ENCODE measurements at places on chromosomes 2 and 18.

DNA sequence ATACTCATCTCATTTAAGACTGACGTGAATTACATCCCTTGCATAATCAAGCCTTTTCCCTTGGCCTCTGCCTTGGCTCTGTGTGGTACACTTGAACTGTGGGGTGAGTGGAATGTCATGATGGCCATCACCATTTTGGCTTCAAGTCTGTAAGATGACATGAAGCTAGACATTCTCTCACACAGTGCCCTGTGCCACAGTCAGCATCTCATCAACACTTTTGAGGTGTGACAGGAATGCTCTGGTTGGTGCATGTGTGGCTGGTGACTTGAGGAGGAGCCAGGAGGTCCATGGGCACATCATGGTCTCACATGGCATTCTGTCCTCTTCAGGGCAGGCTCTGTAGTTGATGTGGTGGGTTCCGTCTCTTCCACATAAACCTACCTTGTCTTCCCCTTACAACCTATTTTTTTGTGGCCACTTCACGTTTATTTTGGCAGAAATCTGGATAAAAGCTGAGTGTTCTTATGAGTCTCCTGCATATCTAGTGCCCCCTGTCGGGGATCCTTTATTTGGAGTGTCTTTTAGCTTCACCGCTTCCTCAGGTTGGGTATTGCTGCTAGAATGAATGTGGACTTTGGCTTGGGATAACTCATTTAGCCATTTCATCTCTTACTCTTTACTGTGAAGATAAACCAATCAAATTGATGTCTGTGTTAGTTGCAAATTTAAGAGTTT is 28.1 kb downstream of the MAP4K4 start:
- DNase-seq = no peak

DNA sequence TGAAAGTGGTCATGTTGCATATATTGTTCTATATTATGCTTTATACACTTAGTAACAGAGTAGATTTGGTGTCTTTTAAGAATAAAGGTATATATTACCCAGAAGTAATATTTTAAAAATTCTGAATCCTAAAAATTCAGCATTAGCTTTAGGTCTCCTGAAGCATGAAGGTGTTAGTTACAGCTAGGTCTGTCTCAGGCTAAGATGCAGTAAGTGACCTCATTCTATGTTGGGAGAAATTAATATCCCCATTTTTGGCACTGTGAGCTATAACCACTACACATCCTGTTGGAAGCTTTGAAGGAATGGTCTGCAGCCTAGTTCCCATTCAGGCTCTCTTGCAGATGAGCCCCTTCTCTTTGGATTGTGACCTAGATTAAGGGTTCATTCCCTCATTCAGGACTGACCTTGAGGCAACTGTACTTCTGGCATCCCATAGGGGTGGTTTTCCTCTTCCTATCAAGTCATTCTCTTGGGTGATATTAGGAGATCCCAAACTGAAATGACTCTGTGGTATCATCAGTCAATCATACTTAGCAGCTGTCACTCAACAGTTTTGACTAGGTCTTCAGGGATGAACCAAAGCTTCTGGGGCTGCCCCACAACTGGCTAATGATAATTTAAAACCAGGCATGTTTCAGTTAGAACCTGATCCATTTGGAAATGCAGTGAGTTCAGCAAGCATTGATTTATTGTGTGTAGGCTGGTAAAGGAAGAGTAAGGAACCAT is 117.7 kb downstream of the GPD2 start:
- DNase-seq = no peak

- no peak for DNase-seq
Measured at GRCh38 chr2:12555012-12555645, 161.6 kb upstream of the TRIB2 start.

- DNase-seq = no peak
Measured at GRCh38 chr2:239278941-239279365, 121.9 kb downstream of the HDAC4 start.

GRCh38 chr2:40760071-40760666 is 308.3 kb upstream of the SLC8A1 start:
- no peak for DNase-seq

- no peak for DNase-seq
Measured at GRCh38 chr2:208222351-208222750, 32.5 kb downstream of the IDH1 start.

GRCh38 chr2:232741294-232741693 is 35.1 kb downstream of the KCNJ13 start:
- DNase-seq = no peak

DNA sequence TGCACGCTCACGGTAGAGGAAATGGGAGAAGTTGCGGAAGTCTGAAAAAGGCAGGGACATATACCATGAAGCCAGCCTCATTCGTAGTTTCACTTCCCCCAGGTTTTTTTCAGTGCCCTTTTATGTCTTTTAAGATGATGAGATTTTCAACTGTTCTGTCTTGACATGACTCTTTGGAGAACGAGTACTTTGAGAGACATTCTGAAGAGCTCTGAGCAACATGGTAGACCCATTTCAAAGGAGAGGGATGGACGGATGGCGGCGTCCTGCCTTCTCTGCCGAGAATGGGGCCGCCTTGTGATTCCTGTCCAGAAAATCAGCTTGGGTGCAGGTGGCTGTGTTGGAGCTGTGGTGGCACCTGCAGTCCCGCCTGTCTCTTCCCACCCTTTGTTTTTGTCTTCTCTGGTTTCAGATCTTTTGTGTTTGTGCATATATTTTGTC is 41.7 kb downstream of the SH3BP4 start:
- no peak for DNase-seq

DNA sequence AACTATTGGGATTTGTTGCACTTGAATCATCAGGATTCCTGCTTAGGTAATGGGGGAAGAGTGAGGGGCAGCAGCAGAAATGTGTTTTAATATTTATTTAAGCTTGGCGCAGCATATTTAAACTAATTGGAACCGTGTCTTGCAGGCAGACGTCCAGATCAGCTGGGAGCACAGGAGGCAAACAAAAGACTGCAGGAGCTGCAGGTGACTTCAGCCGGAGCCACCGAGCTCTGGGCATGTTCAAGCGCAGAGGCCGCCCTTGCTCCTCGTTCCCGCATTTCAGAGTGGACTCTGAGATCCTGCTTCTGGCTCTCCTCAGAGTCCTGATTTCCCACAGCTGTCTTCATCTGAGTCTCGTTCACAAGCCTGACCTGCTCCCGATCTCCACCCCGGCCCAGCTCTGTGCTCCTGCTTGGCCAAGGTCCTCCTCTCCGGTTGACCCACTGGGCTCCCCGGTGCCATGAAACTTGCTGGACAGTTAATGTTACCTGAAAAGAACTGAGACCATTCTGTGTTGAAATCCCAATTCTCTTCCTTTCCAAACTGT is 475.5 kb downstream of the SOX11 start:
- DNase-seq = no peak

- DNase-seq = no peak
Measured at GRCh38 chr2:211045025-211045424, 488.6 kb downstream of the CPS1 start.

DNA sequence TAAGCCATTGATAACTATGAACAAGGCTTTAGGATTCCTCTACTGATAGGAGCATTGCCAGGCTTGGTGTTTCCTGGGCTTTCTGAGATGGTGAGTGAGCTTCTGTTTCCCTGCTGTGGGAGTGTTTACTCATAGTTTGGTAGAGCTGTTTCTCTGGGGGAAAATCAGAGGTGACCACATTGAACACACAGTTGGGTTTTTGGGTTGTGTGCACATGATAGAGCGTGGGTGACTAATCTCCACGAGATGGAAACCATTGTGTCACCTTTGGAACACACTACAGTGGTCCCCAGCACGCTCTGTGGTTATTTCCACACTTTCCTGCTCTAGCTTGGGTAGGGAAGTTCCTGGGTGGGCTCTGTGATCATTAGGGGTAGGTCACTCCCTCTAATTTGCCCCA is 5.4 kb downstream of the IL1R1 start:
- DNase-seq = no peak

GRCh38 chr2:46955764-46956163 is 40.2 kb upstream of the MCFD2 start:
- DNase-seq = no peak

- no peak for DNase-seq
Measured at GRCh38 chr2:188158337-188159100, 133.2 kb upstream of the GULP1 start.

- DNase-seq = no peak
Measured at GRCh38 chr2:47041063-47041462, 114.0 kb downstream of the STPG4 start.

DNA sequence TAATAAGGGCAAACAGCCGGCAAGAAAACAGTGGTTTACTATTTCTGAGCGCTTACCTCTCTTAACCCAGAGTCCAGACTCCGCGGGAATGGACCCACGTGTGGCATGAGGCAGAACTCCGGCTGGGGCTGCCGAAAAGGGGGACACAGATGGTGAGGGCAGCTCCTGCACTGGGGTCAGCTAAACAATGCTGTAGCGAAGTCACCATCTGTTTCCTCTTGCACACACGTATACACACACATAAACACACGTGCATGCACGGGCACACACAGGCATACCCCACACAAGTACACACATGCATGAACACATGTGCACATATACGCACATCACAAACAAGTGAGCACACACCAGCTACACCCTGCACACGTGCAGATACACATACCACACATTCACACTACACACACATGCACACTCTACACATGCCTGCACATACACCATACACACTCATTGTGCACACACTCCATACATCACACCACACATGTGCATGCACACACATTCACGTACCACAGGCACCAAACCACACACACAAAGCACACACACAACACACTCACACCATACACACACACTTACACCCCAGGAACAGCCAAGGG is 105.9 kb upstream of the ID2 start:
- DNase-seq = no peak

DNA sequence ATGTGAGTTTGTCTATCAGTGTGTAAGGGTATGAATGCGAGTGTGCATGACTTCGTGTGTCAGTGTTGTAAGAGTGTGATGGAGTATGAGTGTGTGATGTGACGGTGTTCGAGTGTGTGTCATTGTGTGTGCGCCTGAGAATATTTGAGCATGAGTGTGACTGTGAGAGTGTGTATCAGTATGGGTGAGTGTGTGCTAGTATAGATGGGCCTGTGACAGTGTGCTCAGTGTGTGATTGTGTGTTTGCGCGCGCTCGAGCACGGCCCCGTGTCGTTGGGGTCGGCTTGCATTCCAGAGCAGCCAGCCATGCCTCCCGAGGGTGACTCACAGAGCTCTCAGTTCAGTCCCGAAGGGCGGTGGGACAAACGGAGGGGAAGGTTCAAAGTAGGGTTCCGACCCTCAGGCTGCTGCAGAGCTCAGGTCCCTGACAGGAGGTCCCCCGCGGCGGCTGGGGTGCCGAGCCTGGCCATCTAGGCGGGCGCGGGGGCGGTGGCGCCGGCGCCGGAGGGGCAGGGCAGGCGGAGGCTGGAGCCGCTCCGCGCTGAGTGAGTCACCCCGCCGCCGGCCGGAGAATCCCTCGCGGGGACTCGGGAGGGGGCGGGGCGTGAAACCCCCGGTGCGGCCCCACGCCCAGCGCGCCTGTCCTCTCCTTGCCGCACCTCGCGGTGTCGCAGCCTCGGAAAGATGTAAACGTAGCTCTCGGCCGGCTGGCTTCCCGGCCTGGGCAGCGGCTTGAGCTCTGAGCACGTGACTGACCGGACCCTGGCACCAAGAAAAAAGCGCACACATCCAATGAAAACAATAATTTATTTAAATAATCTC is 3.8 kb downstream of the DLX2 start:
- DNase-seq = no peak

DNA sequence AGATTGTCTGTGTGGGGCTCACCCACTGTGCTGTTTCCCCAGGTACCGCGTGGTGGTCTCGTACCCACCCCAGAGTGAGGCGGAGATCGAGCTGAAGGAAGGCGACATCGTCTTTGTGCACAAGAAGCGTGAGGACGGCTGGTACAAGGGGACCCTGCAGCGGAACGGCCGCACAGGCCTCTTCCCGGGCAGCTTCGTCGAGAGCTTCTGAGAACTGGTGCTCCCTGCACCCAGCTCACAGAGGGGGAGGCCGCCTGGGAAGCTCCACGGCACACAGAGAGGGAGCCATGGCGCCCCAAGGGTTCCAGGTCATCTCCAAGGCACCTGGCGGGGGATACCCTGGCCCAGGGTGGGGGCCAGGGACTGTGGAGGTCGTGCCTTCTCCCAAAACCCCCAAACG is 112.3 kb downstream of the SEPTIN10 start:
- DNase-seq = no peak

DNA sequence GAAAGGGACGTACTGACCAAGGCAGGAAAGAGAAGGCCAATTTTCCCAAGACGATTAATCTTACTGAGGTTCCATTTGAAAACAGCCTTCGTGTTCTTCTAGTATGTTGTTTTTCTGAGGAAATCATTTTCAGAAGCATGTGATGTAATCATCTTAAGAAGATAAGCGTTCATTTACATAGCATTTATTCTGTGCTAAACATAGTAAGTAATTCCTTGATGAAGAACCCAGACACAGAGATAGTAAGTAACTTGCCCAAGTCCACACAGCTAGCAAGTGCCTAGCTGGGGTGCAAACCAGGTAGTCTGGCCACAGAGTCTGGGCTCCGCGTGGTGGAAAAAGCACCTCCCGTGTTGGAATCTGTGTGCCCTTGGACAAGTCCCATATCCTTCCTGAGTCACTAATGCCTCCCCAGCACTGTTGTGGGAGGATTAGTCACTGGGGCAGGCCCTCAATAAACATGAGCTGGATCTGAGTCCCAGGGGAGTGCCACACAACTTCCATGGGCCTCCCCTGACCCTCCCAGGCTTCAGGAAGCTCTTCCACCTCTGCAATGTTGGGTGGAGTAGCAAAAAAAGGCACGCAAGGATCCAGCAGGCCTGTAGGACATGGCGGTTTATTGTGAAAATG is 26.9 kb upstream of the ASAP2 start:
- no peak for DNase-seq

DNA sequence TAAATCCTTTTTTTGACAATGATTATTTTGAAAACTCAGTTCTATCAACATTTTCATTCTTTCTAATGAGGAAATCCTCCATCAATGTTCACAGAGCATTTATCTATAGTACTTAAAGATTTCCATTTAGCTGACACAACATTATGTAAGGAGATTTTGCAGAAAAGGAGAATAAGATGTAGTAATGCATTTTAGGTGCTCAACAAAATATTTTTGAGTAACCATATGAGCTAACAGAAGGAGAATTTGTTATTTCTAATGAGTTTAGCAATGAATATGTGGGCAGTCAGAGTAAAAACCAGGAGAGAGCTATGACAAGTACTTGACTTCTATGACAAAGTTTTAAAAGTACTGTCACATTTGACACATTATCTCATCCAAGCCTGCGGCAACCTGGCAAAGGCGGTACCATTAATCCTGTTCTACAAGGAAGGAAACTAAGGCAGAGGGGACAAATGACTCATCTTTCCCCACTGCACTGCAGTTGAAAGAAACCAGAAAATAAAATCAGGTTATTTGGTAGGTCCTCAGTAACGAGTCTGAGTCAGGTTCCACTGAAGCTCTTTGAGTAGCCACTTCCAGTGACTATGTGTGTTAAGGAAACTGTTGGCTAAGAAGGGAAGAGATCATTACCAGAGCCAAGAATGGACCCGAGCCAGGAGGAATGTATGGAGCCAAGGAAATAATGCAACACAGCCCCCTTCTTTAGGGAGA is 134.1 kb upstream of the ITGB6 start:
- DNase-seq = no peak
